ENCODE measurements at places on chromosomes 2 and 18.

DNA sequence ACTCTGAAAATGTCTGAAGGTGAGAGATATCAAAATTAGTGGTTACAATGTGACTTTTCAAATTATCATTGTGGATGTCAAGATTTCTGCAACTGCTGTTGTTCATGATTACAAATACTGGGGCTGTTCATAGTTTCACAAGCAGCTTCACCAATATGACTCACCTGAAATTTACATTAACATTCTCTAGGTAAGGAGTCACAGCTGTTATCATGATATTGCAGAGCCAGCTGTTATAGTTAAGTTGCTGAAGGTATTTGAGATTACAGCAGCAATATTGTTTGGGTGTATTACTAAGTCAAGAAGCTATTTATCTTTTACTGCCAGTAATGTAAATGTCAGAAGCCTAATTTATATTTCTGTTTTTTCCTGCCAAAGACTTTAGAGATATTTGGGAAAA is 140.0 kb downstream of the MC4R start:
- no peak for DNase-seq

DNA sequence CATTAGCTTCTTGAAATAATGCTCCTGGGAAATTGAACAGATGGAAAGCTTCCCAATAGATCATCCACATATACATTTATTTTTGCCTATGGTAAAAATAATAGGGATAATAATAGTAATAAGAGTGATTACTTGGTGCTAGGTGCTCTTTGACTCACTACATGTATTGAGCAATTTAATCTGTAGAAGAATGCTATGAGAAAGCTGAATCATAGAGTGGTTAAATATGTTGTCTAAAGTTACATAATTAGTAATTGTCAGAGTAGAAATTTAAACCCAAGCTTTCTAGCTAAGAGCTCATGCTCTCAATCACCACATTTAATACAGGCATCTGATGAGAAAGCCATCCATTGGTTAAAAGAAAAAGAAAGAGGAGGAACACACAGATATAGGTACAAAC is 590.5 kb upstream of the SLC8A1 start:
- DNase-seq: no peak

DNA sequence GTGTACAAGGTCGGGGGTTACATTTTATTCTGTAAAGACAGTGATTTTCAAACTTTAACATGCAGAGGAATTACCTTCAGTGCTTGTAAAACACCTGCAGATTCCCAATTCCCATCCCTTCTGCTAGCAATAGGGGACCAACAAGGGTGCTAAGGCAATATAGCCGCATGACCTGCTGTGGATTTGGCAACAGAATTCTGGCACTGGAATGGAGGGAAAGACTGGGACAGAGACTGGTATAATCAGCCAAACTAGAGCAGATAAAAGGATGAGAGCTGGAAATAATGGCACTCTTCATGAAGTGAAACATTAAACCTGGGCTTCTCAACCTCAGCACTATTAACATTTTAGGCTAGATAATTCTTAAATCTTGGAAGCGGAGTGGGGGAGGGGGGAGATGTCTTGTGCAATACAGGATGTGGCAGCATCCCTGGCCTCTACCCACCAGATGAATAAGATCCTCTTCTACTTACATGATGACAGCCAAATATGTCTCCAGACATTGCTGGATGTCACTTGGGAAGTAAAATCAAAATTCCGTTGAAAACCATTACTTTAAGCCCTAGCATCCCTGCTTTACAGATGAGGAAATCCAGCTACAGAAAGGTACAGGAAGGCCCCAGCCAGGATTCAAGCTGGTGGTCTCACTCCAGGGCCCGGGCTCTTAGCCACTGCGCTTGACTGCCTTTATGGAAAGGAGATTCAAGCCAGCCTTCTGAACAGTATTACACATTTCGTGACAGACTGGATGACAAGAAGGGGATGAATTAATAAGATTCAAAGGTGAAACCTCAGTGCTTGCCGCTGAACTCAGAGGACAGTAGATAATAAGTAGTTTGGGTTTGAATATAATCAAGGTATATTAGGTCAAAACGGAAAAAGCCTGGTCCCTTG is 1.7 kb downstream of the EVA1A start:
- DNase-seq: no peak

GRCh38 chr2:232901736-232902578 is 31.9 kb downstream of the SNORC start:
- DNase-seq: peak; percentile 33

- no peak for DNase-seq
Measured at GRCh38 chr18:55421615-55422419, 166.2 kb downstream of the TCF4 start.

- DNase-seq: no peak
Measured at GRCh38 chr2:177430411-177430810, 37.8 kb downstream of the AGPS start.

GRCh38 chr2:77443076-77443475 is 79.1 kb downstream of the LRRTM4 start:
- DNase-seq: no peak

DNA sequence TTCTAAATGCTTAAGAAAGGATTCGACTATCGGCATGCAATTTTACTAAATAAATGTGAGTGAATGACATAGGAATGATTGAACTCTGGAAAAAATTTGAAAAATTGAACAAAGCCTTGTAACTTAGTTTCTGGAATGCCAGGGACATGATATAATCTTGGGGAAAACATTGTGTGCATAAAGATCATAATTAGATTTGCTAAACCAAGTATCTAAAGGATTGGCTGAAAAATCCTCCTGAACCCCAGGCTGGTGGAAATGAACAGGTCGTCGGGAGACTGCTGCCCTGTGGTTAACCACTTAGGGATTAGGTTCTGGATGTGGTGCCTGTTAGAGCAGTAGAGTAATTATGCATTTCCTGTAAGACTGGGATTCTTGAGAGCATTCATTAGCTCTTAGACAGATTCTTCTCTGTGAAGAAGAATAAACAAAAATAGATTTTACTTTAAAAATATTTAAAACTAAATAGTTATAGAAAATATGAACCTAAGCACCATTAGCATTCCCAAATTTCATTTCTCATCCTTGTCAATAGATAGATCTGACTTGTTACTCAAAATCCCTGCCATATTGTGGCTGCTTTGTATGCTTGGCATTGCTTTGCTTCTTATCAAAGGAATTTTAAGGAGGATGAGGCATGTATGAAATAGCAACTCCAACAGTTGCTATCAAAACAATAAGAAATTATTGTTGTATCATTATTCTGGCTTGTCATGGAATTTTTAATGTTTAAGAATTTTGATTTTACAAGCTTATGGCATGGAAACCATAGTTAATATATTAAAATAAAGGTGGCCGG is 55.9 kb downstream of the LYPD6B start:
- no peak for DNase-seq

DNA sequence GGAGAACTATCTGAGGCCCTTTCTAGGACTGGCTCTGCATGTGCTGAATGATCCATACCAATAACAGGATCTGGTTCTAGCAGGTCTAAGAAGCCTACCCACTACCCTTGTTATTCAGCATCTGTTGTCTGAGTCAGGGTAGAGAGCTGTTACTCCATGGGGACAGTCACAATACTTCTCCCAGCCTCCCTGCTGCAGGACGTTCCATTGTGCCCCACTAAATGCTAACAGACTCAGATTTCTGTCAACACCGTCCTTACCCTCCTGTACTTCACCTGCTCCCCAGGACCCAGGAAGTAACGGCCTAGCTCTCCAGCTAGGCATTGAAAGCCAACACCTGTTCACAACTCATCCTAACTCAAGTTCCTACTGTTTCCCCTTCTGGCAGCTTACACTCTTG is 719.7 kb upstream of the ID2 start:
- DNase-seq: no peak

DNA sequence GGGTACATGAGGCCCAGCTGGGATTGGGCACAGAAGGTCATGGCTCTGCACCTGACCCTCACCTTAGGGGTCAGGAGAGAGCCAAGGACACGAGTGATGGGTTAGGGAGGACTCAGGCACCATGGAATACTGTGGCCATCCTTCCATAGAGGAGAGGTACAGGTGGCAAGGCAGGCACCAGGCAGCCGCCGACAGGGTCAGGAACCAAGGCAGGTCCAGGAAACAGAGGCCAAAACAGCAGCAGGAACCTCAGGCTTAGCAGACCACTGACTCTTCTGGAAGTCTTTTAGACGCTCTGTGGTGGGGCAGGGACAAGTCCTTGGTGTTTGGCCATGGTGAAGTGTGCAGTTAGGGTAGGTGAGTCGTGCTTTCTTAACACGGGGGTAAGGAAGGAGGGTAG is 128.0 kb downstream of the NEDD4L start:
- no peak for DNase-seq

GRCh38 chr18:6271585-6271984 is 143.1 kb downstream of the L3MBTL4 start:
- DNase-seq: no peak

DNA sequence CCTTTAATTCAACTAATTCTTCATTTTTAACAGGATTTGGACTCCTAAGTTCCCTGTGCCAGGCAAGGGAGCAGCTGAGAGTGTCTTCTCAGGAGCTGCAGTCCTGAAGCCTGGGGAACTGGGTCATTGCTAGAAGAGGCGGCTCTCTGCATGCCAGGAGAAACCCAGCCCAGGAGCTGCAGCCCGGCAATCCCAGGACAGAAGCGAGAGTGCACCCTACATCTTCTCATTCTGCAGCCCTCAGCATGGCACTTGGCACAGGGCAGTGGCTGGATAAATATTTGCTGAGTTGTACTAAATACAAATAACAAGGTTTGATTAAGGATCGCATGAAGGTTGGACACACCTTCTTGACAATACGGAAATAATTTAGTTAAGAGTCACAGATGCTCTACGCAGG is 244.9 kb upstream of the PXDN start:
- no peak for DNase-seq

DNA sequence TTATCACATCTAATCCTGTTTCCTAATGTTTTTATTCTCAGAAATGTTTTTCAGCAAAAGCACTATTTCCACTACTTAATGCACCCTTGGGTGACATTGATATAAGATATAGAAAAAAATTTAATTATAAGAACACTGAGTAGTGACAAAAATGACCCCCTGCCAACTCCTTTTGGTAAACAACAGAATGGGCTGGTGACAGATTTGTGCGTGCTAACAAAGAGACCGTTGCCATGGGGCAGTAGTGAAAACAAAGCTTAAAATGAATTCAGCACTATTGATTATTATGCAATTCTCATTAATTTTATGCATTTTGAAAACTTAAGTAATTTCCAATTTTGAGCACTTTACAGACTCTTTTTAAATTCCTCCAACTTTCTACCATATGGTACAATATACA is 33.1 kb downstream of the RDH14 start:
- DNase-seq: no peak

- no peak for DNase-seq
Measured at GRCh38 chr2:64919261-64919660, 69.9 kb upstream of the SLC1A4 start.

- no peak for DNase-seq
Measured at GRCh38 chr2:191728750-191729624, 51.1 kb downstream of the NABP1 start.

DNA sequence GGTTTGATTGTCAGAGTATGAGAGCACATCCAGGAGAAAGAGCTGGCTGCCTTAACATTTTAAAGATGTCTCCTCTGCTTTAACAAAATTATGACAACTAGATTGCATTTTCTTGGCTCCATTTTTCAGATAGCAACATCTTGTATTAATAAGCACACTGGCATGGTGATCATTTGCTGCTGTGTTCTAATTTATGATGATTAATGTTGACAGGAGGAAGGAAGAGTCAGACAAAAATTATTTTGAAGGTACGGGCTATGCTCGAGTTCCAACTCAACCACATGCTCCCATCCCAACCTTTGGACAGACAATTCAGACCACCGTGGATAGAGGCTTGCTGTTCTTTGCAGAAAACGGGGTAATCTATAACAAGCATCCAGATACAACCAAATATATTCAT is 98.2 kb upstream of the TTC39C start:
- DNase-seq: no peak

DNA sequence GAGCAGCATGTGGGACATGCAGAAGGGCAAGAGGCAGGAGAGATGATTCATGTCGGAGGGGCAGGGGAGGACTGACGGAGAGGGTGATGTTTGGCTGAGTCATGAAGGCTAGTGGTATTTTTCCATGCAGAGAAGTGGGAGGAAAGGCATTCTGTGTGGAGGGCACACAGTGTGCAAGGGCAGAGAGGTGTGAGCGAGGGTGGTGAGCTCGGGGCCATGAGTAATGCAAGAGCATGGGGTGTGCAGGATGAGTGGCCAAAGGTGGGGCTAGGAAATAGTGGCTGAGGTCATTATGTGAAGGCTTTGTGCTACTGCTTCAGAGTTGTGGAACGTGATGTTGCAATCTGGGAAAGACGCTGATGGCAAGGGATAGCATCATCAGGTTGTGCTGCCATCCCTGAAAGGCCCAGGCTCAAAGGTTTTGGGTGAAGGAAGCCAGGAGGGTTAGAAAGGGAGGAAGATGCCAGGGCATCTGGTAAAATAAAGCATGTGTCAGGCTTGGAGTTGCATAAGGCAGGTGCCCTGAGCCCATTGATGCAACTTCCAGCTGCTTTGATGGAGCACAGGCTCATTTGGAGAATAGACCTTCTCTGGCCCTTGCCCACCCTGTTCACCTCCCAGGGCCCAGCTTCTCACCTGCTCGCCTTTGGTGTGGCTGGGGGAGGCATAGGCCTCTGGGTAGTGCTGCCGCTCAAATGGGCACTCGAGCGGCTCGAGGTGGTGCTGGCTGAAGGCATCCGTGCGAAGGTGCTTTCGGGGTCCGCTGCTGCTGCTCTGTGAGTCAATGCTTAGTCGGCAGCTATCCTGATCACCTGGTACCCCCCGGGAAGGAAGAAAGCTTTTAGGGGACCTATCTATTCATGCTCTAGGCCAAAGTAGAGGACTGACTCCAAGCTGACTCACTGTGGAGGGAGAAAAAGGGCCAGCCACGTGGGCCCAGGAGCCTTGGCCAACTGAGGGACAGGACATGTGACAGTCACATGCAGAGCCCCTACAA is 37.5 kb downstream of the PAX8 start:
- peak; percentile 78 for DNase-seq

GRCh38 chr2:134669731-134670669 is 48.8 kb downstream of the TMEM163 start:
- DNase-seq: no peak

- DNase-seq: no peak
Measured at GRCh38 chr2:240245706-240246105, 105.2 kb upstream of the OTOS start.

DNA sequence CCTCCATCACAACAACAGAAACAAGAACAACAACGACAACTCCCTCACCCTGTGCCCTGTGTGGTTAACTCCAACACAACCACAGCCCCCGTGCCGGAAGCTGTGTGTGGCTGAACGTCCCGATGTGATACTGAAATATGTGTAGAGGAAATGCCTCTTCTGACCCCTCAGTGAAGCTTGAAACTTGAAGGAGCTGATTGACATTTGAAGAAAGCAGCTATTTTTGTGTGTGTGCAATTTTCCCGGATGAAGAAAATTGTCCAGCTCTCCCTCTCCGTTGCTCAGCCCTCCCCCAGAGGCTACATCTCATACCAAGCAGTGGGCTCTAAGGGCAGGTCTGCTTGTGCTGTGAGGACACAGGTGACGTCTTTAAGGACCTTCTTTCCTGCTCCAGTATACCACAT is 173.8 kb downstream of the ICOS start:
- DNase-seq: peak; percentile 72
